Vagina (tissue), 2 donors: ENCODE measurements at places on chromosomes 3 and 15. TPM values are rescaled to one million over a fixed set of nuclear protein-coding genes. Genes with fewer than 3 reads are reported as not detected.

- no peaks in the 10 kb centered on the region for H3K27me3 ChIP-seq
- no peaks in the 10 kb centered on the region for H3K36me3 ChIP-seq
- no peak for DNase-seq
- H3K27ac ChIP-seq = peak overlapping the region; percentile 72
- H3K4me1 ChIP-seq = peaks cover 93% of the 10 kb centered on the region
Measured at GRCh38 chr15:91942720-91943394, 89.3 kb downstream of the SLCO3A1 start.

GRCh38 chr3:68999605-69000004 lies 13.9 kb downstream of the EOGT start:
- DNase-seq = no peak
- H3K4me1 ChIP-seq = no peaks in the 10 kb centered on the region
- no peak overlapping the region for H3K27ac ChIP-seq
- H3K27me3 ChIP-seq = no peaks in the 10 kb centered on the region
- no peak overlapping the region for H3K4me3 ChIP-seq
- no peaks in the 10 kb centered on the region for H3K36me3 ChIP-seq

DNA sequence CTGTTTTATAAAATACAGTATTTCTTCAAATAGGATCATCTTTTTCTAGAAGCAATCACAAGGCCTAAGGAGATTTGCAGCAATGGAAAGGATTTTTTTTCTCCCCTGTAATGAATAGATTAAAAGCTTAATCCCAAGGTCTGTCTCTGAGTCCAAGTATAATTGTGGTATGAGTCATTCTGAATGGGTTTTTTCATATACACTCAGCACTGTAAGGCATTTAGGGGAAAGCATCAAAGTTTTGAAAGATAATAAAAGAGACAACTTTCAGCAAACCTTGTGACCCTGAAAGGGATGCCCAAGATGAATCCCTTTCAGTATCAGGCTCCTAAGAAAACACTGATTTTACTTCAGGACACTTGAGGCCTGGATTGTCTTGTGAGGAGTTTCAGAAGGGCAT lies 23.3 kb upstream of the LARS2 start:
- no peaks in the 10 kb centered on the region for H3K36me3 ChIP-seq
- no peak overlapping the region for H3K27ac ChIP-seq
- no peak overlapping the region for H3K4me3 ChIP-seq
- DNase-seq = no peak
- no peaks in the 10 kb centered on the region for H3K4me1 ChIP-seq
- H3K27me3 ChIP-seq = no peaks in the 10 kb centered on the region

DNA sequence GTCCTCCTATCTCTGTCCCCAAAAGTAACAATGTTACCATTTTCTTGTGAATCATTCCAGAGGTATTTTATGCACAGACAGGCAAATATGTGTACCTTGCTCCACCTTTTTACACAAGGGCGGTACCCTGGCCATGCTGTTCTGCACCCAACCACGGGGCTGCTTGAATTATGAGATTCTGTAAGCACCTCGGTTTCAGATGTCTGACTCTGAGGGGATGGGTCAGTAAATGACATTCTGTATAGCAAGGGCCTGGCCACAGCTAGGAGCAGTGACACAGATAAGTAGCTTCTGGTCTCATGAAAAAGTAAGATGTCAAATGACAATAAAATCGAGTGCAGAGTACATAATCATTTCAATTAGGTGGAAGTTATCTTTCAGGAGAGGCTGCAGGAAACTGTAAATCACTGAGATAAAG lies 30.4 kb upstream of the FLNB start:
- peaks cover 16% of the 10 kb centered on the region for H3K4me1 ChIP-seq
- no peak overlapping the region for H3K4me3 ChIP-seq
- no peaks in the 10 kb centered on the region for H3K27me3 ChIP-seq
- H3K36me3 ChIP-seq = no peaks in the 10 kb centered on the region
- H3K27ac ChIP-seq = no peak overlapping the region

- H3K4me3 ChIP-seq = peak overlapping the region; percentile 71
- H3K4me1 ChIP-seq = peaks cover 23% of the 10 kb centered on the region
- peak overlapping the region; percentile 22 for H3K27ac ChIP-seq
- H3K27me3 ChIP-seq = no peaks in the 10 kb centered on the region
- no peak for DNase-seq
Measured at GRCh38 chr15:62068071-62068809, 1.5 kb downstream of the C2CD4A start.

GRCh38 chr3:148379763-148380382 lies 317.8 kb upstream of the AGTR1 start:
- H3K27ac ChIP-seq = no peak overlapping the region
- H3K4me1 ChIP-seq = no peaks in the 10 kb centered on the region
- no peak overlapping the region for H3K4me3 ChIP-seq
- no peaks in the 10 kb centered on the region for H3K36me3 ChIP-seq
- H3K27me3 ChIP-seq = no peaks in the 10 kb centered on the region

GRCh38 chr3:9246189-9246588 lies 3.3 kb downstream of the SRGAP3 start:
- peaks cover 34% of the 10 kb centered on the region for H3K4me1 ChIP-seq
- no peaks in the 10 kb centered on the region for H3K36me3 ChIP-seq
- H3K27ac ChIP-seq = no peak overlapping the region
- no peak overlapping the region for H3K4me3 ChIP-seq
- no peak for DNase-seq
- H3K27me3 ChIP-seq = no peaks in the 10 kb centered on the region

DNA sequence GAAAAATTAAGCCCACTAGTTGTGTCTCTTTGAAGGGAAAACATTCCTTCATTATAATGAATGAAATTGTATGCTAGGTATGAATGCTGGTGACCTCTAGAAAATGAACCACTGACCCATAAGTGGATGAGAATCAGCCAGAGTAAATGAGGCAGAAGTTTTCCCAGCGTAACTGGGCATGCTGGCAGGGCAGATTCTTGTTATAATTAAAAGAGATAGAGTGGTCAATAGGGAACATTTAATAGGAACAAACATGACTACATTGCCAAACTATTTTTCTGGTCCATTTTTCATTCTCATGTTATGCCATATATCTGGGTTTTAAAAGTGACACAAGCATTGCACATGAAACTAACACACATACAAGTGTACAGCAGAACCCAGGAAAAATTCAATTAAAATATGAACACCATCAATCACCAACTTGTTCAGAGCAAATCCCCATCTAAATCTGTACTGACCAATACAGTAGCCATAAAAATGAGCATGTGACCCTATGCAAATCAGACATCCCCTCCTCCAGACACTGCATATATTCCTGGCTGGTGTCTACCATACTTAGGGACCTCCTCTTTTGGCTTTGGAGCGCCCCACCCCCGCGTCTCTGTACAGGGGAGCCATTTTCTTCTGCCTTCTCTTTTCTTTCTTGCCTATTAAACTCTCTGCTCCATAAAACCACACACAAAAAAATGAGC lies 4.0 kb downstream of the CLRN1 start:
- no peaks in the 10 kb centered on the region for H3K4me1 ChIP-seq
- H3K27me3 ChIP-seq = no peaks in the 10 kb centered on the region
- no peak overlapping the region for H3K4me3 ChIP-seq
- DNase-seq = no peak
- no peak overlapping the region for H3K27ac ChIP-seq
- H3K36me3 ChIP-seq = no peaks in the 10 kb centered on the region

GRCh38 chr3:46298871-46299607 lies 54.9 kb upstream of the CCR2 start:
- no peaks in the 10 kb centered on the region for H3K36me3 ChIP-seq
- no peak overlapping the region for H3K27ac ChIP-seq
- H3K4me1 ChIP-seq = no peaks in the 10 kb centered on the region
- no peak for DNase-seq
- H3K27me3 ChIP-seq = no peaks in the 10 kb centered on the region
- H3K4me3 ChIP-seq = no peak overlapping the region

DNA sequence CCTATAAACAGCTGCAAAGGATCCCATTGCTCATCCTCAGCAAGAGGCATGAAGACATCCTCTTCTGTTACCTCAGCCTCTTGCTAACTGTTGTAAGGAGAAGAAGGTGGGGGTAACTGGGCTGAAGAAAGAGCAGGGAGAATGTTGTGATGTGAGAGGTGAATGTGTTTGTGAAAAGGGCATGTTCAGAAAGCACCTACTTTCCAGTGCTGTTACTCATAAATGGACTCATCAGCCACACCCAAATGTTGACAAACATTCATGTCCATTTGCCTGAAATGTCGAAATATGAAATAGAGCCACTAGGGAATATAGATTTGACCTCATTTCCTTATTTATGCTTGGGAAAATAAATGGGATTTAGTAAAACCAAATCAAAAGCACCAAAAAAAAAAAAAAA lies 12.6 kb downstream of the SLC24A1 start:
- H3K4me3 ChIP-seq = no peak overlapping the region
- H3K4me1 ChIP-seq = peaks cover 4% of the 10 kb centered on the region
- no peak overlapping the region for H3K27ac ChIP-seq
- H3K27me3 ChIP-seq = no peaks in the 10 kb centered on the region

- no peak for DNase-seq
- no peak overlapping the region for H3K4me3 ChIP-seq
- no peaks in the 10 kb centered on the region for H3K36me3 ChIP-seq
- no peaks in the 10 kb centered on the region for H3K4me1 ChIP-seq
Measured at GRCh38 chr3:39505866-39506742, 38.6 kb downstream of the MOBP start.

DNA sequence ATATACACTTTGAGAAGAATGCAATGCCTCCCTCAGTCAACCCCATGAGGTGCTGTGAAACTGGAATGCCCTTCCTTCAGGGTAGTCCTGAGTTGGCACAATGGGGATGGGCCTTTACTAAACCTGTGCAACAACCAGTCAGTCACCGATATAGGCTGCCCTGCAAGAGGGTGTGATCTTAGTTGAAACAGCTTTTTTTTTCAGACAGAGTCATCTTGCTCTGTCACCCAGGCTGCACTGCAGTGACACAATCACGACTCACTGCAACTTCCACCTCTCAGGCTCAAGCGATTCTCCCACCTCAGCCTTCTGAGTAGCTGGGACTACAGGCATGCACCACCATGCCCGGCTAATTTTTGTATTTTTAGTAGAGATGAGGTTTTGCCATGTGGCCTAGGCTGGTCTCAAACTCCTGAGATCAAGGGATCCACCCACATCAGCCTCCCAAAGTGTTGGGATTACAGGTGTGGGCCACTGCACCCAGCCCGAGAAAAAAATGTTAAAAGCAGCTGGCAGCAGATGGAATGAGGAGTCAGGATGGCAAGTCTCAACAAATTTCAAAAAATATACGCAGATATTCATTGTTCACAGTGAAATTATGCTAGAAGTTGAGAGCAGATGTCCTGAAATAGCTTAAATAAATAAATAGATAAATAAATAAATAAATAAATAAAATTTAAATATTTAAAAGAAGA lies 31.8 kb downstream of the MYO5A start:
- no peaks in the 10 kb centered on the region for H3K27me3 ChIP-seq
- DNase-seq = no peak
- H3K27ac ChIP-seq = no peak overlapping the region
- no peaks in the 10 kb centered on the region for H3K36me3 ChIP-seq

GRCh38 chr3:182683858-182684257 lies 109.4 kb upstream of the ATP11B start:
- no peaks in the 10 kb centered on the region for H3K36me3 ChIP-seq
- H3K27me3 ChIP-seq = no peaks in the 10 kb centered on the region
- H3K4me3 ChIP-seq = no peak overlapping the region
- no peak for DNase-seq
- H3K4me1 ChIP-seq = peaks cover 16% of the 10 kb centered on the region
- H3K27ac ChIP-seq = no peak overlapping the region

Gene LSMEM2
- total RNA-seq = not detected

Gene ABCC5
- 67.5 TPM for total RNA-seq

Gene ERC2
- total RNA-seq = 1.2 TPM

Gene PDZRN3
- 75.9 TPM for total RNA-seq

Gene SPINK8
- total RNA-seq = not detected

Gene GABRG3
- not detected for total RNA-seq

Gene TUSC7
- total RNA-seq = not detected

Gene PLSCR2
- not detected for total RNA-seq

Gene EFHB
- total RNA-seq = 0.49 TPM

Gene SEMA3G
- 8.3 TPM for total RNA-seq

Gene ACSBG1
- 3.4 TPM for total RNA-seq

Gene RPSA
- 1,049 TPM for total RNA-seq

Gene LSAMP
- total RNA-seq = 3.9 TPM

Gene ACAP2
- 59.4 TPM for total RNA-seq

Gene MOBP
- not detected for total RNA-seq

Gene ATP2B2
- total RNA-seq = 0.25 TPM

Gene FHIT
- 7.9 TPM for total RNA-seq

Gene SCN11A
- not detected for total RNA-seq
